ENCODE measurements at places on chromosomes 11 and 22. TPM values are rescaled to one million over a fixed set of nuclear protein-coding genes. Genes with fewer than 3 reads are reported as not detected.

RIBC2 gene
- total RNA-seq: 4.8 TPM

PNPLA5 gene
- total RNA-seq: 0.16 TPM

MYO18B gene
- total RNA-seq: 8.3 TPM

RIMBP3B gene
- total RNA-seq: 0.60 TPM

MUC6 gene
- total RNA-seq: not detected

PICALM gene
- total RNA-seq: 404 TPM

SLC16A8 gene
- total RNA-seq: 12.6 TPM

Data from camera-type eye (tissue), 1 donor.